Glomerular endothelial cell (primary cell): ENCODE measurements at places on chromosomes 5 and 9. TPM values are rescaled to one million over a fixed set of nuclear protein-coding genes. Genes with fewer than 3 reads are reported as not detected.

ZCCHC9 gene
- 15.0 and 16.2 TPM in 2 replicates for total RNA-seq

NOXA1 gene
- total RNA-seq, result 1.2 and 1.7 TPM in 2 replicates

CCDC192 gene
- not detected in 2 replicates for total RNA-seq

SPINK13 gene
- not detected in 2 replicates for total RNA-seq

FCN1 gene
- not detected in 2 replicates for total RNA-seq

SLC45A2 gene
- total RNA-seq, result not detected in 2 replicates

ADGRV1 gene
- total RNA-seq, result 0.12 and 0.15 TPM in 2 replicates

CCL21 gene
- 0.19 and 0.64 TPM in 2 replicates for total RNA-seq

CDC42SE2 gene
- total RNA-seq, result 19.1 and 26.0 TPM in 2 replicates

ARID3C gene
- total RNA-seq, result 0.29 TPM in 1 of 2 replicates, not detected in the other

SLCO4C1 gene
- 0.10 and 0.29 TPM in 2 replicates for total RNA-seq

TBC1D2 gene
- 7.2 and 8.6 TPM in 2 replicates for total RNA-seq

INSL4 gene
- not detected in 2 replicates for total RNA-seq

ANKRD55 gene
- 0.47 and 1.2 TPM in 2 replicates for total RNA-seq

IFNA13 gene
- not detected in 2 replicates for total RNA-seq

PCDHGA3 gene
- total RNA-seq, result 1.6 and 4.0 TPM in 2 replicates

FPGS gene
- total RNA-seq, result 72.6 and 91.9 TPM in 2 replicates

ERCC8 gene
- total RNA-seq, result 9.6 and 11.1 TPM in 2 replicates

TMEM215 gene
- total RNA-seq, result not detected in 2 replicates

PTPA gene
- 82.9 and 96.7 TPM in 2 replicates for total RNA-seq

SUSD3 gene
- total RNA-seq, result not detected in 2 replicates

TXN gene
- total RNA-seq, result 187 and 305 TPM in 2 replicates

GABRA6 gene
- not detected in 2 replicates for total RNA-seq

SURF2 gene
- total RNA-seq, result 21.0 and 24.4 TPM in 2 replicates

BRINP1 gene
- 0.12 TPM in 1 of 2 replicates, not detected in the other for total RNA-seq

NUTM2G gene
- total RNA-seq, result not detected in 2 replicates

CCL27 gene
- total RNA-seq, result not detected in 2 replicates

CCL28 gene
- 0.53 and 0.87 TPM in 2 replicates for total RNA-seq

SPINK6 gene
- total RNA-seq, result not detected in 2 replicates

FLT4 gene
- total RNA-seq, result 97.3 and 203 TPM in 2 replicates

ATG10 gene
- total RNA-seq, result 3.9 and 4.6 TPM in 2 replicates

ANKRD31 gene
- 0.15 TPM in 1 of 2 replicates, not detected in the other for total RNA-seq

ZNF354C gene
- total RNA-seq, result 3.1 and 4.6 TPM in 2 replicates

PDLIM7 gene
- 341 and 346 TPM in 2 replicates for total RNA-seq

CORO2A gene
- 0.29 and 0.64 TPM in 2 replicates for total RNA-seq

INSYN2B gene
- total RNA-seq, result 3.0 and 8.0 TPM in 2 replicates

PCA3 gene
- total RNA-seq, result not detected in 2 replicates

CCNJL gene
- total RNA-seq, result 18.5 and 23.2 TPM in 2 replicates

CAST gene
- 190 and 199 TPM in 2 replicates for total RNA-seq

WNK2 gene
- 0.06 TPM in 1 of 2 replicates, not detected in the other for total RNA-seq

MELK gene
- total RNA-seq, result 10.1 and 14.7 TPM in 2 replicates
